Head of caudate nucleus (tissue), 42 donors: ENCODE measurements at places on chromosomes 7 and 10.

DNA sequence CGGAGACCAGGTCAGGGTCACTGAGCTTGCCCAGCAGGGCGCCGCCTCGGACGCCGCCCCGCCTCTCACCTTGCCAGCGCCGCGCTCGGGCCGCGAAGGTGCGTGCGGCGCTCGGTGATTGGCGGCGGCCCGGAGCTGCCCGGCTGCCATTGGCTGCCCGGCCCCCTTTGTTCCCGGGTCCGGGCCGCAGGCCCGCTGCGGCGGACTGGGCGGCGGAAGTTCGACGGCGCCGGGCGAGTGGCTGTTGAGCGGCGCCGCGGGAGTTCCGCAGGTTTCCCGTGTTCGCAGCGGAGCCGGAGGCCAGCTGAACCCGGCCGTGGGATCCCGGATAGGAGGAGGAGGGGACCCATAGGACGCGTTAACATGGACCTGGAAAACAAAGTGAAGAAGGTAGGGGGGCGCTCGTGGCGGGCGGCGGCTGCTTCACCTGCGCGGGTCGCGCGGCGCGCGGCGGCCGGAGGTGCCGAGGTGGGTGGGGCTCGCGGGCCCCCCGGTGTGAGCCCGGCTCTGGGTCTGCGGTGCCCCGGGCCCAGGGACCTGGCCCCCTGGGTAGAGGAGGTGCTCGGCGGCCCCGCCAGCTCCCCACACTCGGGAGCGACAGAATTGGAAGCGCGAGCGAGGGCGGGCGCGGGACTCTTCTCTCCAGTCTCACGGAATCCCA, at the start of gene TES:
Gene TES (plus strand): TSS at position 195 of the 661 bp plus-strand sequence. CDS start 169 bp downstream, at position 364.
- DNase-seq, result no peak

- DNase-seq, result no peak
These were observed 28.1 kb upstream of the FAM20C start for GRCh38 chr7:163971-164881.

DNA sequence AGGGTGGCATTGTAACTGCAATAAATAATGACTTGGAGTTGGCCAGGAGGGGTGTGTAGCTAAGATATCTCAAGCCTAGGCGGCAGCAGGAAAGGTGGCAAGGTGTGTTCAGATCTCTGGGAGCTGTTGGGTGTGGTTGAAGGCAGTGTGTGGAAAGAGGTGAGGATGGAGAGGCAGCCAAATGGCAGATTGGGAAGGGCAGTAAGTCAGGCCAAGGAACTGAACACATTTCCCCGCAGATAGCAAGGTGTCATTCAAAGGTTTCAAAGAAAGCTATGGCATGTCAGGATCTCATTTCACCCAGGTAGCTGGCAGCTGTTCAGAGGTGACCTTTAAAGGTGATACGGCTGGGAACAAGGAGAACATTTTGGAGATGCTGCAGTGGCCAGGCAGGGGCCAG, 586.0 kb upstream of the MGMT start:
- no peak for DNase-seq

GRCh38 chr10:99619090-99619800, 994 bp downstream of the SLC25A28 start:
- no peak for DNase-seq

DNA sequence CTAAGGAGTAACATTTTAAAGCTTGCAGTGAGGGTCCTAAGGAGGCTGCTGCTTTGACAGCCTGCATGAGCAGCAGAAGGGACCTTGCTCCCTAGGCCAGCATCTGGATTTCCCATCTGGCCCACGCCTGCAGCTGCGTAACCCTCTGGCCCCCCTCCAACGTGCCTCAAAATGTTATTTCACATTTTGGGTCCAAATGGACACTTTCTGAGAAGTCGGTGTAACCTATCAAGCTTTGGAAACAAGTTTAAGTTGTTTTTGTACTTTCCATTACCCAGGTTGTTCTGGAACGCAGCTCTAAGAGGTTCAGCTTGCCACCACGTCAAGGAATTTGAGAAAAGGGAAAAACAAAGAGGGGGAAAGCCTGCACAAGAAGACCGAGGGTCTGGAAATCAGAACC, 338.3 kb downstream of the KCNMA1 start:
- DNase-seq, result no peak

- DNase-seq, result no peak
These were observed 52.2 kb downstream of the STEAP1B start for GRCh38 chr7:22447762-22448161.

- peak; percentile 26 for DNase-seq
These were observed 168.3 kb upstream of the PPP1R3A start for GRCh38 chr7:114086914-114087652.

GRCh38 chr7:91927912-91928311, 12.8 kb upstream of the AKAP9 start:
- DNase-seq, result no peak

DNA sequence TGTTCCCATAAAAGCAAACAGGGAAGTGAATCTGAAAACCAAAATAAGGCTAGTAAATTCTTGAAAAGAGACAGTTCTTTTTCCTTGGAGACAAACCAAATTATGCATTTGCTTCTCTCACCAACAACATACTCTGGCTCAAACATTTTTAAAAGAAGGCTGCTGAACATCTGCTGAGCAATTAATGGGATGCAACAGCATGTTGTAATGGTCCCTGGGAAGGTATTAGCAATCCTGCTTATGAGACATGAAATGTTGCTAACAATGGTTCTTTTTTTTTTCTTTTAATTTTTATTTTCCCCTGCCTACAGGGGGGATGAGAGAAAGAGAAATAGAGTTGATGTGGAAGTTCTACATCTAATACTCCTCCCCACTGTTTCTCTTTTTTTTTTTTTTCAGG, 572.1 kb downstream of the SORCS1 start:
- no peak for DNase-seq
